ENCODE measurements at places on chromosomes 1 and 21.

DNA sequence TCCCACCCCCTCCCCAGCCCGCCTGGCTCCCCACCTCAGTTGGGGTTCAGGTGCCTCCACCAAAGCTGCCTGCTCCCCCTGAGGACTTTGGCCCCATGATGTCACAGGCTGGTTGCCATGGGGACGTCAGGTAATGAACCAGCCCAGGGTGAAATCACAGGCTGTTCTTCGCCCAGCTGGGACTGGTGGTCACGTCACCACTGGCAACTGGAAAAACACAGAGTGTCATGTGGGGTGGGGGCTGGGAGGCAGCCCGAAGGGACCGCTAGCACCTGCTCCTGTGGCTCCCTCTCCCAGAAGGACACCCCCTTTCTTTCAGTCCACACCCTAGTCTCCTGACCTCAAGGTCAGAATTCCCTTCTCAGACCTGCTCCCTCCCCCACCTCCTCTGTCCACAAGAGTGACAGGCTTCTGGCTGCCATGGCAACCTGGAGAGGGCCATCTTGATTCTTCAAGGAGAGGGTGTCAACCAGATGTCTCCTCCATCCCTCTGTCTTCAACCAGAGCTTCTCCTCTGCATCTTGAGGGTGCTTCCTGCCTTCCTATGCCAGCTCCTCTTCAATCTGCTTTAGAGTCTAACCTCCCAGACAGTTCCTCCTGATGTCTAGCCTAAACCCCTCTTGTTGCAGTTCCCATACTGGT is 6.2 kb downstream of the FAM131C start:
- DNase-seq: no peak

GRCh38 chr1:156106624-156107488 is 7.7 kb upstream of the LMNA start:
- DNase-seq: peak; percentile 43

- no peak for DNase-seq
Measured at GRCh38 chr1:177002891-177003290, 161.6 kb downstream of the ASTN1 start.

DNA sequence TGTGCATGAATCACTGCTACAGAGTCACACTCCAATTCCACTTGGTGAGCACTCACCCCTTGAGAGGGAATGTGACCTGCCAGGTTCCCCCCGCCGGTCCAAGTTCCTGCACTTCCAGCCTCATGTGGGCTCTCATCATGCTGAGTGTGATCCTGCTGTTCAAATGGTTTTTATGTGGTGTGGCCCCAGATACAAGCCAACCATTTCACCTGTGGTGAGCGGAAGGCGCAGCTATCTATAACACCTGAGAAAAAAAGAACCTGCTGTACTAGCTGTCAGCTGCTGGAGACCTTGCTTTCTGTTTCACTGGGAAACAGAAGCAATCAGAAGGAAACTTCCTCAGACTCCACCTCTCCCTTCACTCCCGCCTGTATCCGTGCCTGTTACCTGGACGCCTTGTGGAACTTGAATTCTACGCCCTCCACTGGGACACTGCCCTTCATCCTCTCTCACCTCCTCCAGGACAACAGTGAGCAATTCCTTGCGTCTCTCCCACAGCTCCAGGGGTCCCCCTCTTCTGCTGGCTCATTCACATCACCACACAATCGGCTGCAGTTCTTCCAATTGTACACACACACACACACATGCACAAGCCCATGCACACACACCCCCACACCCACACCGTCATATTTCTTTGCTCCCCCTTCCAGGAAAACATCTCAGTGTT is 64.4 kb upstream of the RPL11 start:
- no peak for DNase-seq
